Esophagus mucosa (tissue), 1 donor: ENCODE measurements at places on chromosomes 16 and 17. TPM values are rescaled to one million over a fixed set of nuclear protein-coding genes. Genes with fewer than 3 reads are reported as not detected.
A peak's percentile ranks its signal among the peaks of the same experiment; 100 is the strongest.

DNA sequence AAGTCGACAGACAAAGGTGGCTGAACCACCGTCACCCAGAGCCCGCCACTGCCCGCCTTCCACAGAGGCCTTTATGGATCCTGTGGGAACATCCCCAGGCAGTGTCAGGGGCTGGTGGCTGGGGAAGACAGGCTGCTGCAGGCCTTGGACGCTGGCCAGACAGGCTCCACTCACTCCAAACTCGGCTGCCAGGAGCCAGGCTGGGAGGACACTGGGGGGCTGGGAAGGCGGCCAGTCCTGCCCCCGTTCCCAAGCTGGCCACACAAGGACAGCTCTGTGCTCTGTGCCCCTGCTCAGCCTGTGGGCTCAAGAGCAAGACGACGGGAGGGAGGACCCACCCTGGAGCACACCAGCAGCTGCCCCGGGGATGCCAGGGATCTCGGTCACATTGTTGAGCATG, 7.6 kb upstream of the LCAT start:
- no peak for ATAC-seq

- peak; percentile 10 for ATAC-seq
Measured at GRCh38 chr17:57935833-57936807, 19.1 kb downstream of the CUEDC1 start.

GRCh38 chr17:35088356-35088880, 24.9 kb upstream of the RFFL start:
- ATAC-seq, result no peak

DNA sequence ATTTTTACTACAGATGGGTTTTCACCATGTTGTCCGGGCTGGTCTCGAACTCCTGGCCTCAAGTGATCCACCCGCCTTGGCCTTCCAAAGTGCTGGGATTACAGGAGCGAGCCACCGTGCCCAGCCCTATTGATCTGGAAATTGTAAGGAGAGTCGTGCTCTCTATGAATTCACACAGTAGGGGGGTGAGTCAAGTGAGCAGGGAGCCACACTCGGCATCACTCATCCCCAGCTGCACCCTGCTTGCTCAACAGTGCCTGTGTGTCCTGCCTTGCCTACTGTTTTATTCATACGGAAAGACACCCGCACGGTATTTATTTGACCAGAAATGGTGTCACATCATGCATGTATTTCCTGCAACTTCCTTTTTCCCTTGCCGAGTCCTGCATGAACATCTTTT, 157.2 kb upstream of the FOXF1 start:
- ATAC-seq, result no peak

GRCh38 chr17:74604200-74604599, 12.1 kb upstream of the CD300LD start:
- no peak for ATAC-seq

GRCh38 chr17:72635034-72635635, 457.4 kb downstream of the SLC39A11 start:
- ATAC-seq, result no peak

- ATAC-seq, result no peak
Measured at GRCh38 chr16:70468776-70469525, 14.6 kb downstream of the FCSK start.

DNA sequence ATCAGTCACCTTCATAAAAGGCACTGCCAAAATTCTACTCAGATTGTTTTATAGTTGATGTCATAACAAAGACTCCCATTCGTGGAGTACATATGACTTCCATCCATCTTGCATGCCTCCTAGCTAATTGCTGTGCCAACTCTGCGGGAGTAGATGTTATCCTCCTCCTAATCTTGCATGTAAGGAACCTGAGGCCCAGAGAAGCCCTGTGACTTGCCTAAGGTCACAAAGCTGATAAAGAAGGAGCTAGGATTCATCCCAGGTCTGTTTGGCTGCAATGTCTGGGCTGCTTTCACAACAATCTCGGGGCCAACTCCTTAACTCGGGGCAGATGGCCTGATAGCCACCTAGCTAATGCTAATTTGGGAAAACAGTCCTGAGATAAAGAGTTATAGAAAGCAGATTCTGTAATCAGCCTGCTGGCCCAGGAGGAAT, 87.3 kb downstream of the YPEL2 start:
- ATAC-seq, result no peak

DNA sequence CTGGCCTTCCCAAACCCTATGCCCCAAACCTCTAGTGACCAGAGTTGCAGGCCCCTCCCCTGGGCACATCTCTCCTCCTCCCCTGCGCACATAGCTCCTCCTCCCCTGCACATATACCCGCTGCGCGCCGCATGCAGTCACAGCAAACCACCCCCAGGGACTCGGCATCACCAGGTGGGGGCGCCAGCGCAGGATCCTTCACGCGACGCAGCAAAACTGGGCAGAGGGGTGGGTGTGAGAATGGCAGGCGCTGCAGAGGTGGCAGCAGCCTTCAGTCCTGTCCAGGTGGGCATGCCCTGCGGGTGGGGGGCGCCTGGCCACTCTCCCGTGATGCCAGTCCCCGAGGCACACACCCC, 5.6 kb downstream of the CORO6 start:
- peak; percentile 71 for ATAC-seq

Gene TEX14
- total RNA-seq, result 0.24 TPM

Gene GAST
- not detected for total RNA-seq

GRCh38 chr17:28491286-28491685, 14.9 kb upstream of the FOXN1 start:
- ATAC-seq, result no peak

Gene KIF2B
- not detected for total RNA-seq

- ATAC-seq, result peak; percentile 48
Measured at GRCh38 chr16:85717393-85718152, 28.8 kb upstream of the GINS2 start.

DNA sequence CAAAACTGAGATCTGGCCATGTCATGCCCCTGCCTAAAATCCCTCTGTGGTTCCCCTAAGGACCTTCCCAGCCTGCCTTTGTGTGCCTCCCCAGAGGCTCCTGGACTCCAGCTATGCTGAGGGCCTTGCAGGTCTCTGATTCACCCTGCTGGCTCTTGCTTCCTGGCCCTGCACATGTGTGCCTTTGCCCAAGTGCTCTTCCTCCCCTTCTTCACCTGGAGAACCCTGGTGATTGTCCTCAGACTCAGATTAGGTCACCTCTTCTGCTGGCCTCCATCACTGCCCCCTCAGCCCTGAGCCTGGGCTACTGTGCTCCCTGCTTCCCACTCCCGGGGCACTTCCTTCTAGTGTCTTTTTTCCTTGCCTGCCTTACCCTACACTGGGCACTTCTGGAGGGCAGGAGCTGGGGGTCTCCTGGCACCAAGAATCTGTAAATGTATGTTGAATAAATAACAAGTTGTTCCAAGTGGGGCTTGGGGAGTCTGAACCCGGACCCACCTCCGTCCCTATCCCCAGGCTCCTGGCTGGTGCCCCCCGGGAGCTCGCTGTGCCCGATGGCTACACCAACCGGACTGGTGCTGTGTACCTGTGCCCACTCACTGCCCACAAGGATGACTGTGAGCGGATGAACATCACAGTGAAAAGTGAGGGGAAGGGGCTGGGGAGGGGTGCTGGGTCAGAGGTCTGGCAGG, 7.8 kb downstream of the ITGA3 start:
- ATAC-seq, result no peak

DNA sequence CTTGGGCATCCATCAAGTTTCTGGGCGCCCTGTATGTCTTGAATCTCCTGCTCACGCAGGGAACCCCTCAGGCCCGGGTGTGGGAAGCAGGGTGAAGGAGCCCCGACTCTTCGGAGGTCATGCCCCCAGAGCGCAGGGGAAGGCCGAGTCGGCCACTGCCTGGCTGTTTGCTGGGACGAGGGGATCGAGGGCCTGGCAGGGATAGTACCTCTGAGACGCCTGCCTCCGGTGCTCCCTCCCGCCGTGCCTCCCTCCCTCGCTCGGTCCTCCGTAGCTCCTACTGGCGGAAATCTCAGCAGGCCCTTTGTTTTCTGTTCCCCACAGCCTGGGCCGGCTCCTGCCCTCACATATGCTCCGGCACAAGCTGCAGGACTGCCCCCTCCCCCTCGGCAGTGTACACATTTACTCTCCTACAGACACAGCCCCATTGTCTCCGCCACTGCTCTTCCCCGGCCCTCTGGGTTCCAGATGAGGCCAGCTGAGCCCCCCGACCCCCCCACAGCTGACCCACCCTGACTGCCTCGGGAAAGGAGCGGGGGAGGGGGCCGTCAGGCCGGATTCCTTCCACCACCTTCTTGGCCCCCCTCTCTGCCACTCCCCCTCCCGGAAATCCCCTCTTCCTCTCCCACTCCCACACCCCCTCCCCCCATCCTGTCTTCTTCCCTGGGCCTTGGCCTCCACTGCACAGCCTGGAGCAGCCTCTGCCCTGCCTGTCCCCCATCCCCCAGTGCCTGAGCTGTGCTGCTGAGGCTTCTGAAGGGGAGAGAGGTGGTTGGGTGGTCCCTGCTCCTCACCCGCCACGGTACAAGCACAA, 1.4 kb downstream of the TRAF4 start:
- peak; percentile 0 for ATAC-seq

DNA sequence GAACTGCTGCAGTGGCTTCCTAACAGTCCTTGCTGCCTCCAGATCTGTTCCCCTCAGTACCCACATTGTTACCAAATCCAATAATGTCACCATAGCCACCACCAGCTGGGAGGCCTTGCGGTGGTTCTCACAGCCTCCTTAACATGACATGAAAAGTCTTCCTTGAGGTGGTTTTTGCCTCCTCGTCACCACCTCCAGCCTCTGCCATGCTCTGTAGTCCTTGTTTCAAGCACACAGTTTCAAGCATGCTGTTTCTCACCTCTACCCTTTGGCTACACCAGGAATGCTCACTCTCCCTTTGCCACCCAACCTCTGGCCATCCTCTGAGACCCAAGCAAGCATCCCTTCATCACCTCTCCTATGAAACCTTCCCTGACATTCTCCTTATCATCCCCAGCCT, 47.2 kb downstream of the DNAH9 start:
- no peak for ATAC-seq

DNA sequence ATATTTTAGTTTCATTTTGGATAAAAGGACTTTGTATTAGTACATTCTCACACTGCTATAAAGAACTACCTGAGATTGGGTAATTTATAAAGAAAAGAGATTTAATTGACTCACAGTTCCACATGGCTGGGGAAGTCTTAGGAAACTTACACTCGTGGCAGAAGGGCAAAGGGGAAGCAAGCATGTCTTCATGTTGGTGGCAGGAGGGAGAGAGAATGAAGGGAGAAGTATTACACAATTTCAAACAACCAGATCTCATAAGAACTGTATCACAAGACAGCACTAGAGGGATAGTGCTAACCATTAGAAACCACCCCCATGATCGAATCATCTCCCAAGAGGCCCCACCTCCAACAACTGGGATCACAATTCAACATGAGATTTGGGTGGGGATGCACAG, 142.9 kb downstream of the USP31 start:
- no peak for ATAC-seq

Gene VPS25
- 70.9 TPM for total RNA-seq

Gene KRT15
- 2,810 TPM for total RNA-seq

- no peak for ATAC-seq
Measured at GRCh38 chr16:73021866-73022495, 25.9 kb downstream of the ZFHX3 start.

Gene PTX4
- not detected for total RNA-seq
